ENCODE measurements at places on chromosomes 16 and 17.

DNA sequence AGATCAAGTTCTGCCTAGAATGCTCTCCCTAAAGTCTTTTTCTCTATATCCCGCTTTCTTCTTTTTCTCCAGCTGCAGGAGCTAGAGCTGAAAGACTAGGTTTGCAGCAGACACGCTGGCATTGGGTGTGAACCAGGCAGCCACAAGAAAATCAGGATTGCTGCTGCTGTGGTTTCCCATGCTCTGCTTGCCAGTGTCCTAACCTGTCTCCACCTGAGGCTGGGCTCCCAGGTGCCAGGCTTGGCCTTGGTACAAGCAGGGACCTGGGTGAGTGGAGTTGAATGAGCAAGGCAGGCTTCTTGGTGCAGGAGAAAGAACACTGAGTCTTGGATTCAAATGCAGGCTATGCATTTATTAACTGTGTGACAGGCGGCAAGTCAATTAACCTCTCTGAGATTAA is 440.3 kb upstream of the MAF start:
- DNase-seq = no peak

DNA sequence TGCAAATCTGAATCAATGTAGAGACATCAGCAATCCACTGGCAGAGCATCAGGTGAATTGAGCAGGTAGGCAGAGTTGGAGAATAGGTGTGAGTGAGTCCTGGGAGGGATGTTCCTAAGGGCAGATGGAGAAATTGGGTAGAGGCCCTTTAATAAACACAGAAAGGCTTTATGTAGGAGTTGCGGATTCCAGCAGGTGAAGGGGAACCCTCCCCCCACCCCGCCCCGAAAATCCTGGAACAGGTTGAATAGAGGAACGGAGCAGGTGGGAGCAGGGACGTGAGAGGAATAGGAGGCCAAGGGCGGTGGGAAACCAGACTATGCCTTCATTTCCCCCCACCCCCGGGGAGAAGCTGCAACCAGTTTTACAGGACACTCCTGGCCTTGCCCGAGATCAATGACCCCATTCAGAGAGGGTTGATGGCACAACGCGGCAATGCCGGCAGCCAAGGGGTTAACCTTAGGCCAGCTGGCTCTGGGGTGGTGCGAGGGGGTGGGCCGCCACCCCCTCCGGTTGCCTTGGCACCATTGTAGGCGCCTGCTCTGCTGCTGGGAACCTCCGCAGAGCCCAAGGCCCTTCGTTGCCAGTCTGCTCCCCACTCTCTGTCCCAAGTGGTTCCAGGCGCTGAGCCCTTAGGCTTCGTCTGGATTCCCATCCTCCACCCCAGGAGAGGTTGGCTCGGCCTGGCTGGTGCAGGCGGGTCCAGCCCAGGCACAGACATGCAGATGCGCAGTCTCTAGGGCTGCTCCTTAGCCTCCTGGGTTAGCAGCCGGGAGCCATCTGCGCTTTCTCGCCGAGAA is 814 bp upstream of the RUNDC3A start:
- DNase-seq = no peak

- no peak for DNase-seq
These were observed 35.8 kb upstream of the ZFP90 start for GRCh38 chr16:68503334-68503733.

DNA sequence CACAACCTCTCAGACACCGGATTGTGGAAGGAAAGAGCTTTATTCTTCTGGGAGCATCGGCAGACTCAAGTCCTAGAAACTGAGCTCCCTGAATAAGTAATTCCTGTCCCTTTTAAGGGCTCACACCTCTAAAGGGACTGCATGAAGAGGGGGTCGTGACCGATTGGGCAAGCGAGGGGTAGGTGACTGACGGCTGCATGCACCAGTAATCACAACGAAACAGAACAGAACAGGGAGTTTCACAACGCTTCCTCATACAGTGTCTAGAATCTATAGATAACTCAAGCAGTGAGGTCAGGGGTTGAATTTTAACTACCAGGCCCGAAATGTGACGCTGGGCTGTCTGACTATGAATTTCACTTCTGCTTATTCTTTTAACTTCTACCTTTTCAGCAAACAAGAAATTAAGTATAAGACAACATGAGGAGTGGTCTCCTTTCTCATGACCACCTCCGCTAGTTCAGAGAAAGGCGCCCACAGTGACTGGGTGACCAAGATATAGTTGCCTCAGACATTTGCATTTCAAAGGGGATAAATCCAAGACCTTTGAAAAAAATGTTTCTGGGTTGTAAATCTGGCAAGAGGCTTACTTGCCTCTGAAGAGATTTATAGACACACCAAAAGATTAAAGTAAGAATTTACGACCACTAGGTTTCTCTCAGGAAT is 88.4 kb upstream of the ATF7IP2 start:
- DNase-seq = no peak

DNA sequence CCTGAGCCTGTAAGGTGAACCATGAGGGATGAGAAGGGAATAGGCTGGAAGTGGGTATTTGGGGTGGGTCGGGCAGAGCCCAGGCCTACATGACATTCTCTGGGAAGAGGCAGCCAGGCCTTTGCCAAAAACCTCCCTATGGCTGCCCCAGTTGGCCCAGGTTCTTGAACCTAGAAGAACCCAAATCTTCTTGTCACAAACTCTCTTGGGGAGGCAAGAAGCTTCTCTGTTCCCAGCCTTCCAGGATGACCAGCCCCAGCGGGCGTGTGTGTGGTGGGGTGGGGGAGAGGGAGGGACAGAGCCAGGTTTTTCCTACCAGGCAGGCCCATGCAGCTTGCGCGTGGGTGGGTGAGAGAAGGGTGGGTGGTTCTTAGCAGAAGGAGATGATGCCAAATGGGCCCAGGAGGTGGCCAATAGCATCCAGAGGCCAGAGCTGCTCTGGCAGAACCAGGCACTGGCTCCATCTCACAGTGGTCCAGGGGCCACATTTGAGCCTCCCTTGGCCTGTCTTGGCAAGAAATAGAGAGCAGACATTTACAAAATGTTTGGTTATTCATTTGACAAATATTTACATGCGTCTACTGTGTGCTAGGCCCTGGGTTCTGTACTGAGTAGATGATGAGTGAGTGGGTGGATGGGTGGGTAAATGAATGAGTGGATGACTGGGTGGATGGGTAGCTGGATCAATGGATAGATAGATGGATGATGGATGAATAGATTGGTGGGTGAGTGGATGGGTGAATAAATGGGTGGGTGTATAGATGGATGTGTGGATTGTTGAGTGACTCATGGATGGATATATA is 44.3 kb upstream of the PLCG2 start:
- no peak for DNase-seq

GRCh38 chr17:58336456-58337209 is 8.0 kb upstream of the TSPOAP1 start:
- no peak for DNase-seq

Data from NCI-H1048 (cell line).